ENCODE measurements at places on chromosomes 4 and X.

GRCh38 chr4:54495091-54495490 is 162.7 kb upstream of the KIT start:
- no peak for DNase-seq

DNA sequence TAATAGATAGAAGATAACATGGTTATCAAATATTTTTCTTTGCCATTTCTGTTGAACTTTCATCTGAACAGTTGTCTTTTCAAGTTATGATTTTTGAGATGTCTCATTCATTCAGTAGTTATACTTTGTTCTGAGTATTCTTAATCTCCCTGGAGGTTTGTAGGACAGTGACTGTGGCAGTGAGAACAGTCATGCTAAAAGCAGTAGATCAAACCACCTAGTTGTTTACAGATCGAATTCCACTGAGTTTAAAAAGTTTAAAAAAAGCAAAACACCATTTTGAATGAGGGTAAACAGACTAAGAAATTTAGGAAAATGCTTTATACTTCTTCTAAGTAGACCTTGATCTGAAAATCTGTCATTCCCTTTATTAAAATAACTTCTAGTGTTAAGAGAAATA is 107.2 kb downstream of the CEP135 start:
- DNase-seq, result no peak

DNA sequence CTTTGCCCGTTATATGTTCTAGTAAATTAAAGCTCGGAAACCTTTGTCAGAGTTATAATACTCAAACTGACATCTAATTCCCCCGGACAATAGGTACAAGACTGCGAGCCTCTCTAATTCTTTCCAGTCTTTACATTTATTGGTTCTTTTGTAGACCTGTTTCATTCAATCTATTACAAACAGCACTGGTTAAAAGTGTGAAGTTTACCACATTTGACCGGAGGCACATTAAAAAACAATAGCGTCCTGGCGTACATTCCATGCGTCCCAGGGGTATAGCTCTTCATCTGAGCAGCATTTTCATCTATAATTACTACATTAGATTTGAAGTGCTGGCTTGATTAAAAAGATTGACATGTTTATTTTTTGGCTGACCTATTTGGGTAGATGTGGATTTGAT is 49.9 kb upstream of the TENM3 start:
- no peak for DNase-seq

DNA sequence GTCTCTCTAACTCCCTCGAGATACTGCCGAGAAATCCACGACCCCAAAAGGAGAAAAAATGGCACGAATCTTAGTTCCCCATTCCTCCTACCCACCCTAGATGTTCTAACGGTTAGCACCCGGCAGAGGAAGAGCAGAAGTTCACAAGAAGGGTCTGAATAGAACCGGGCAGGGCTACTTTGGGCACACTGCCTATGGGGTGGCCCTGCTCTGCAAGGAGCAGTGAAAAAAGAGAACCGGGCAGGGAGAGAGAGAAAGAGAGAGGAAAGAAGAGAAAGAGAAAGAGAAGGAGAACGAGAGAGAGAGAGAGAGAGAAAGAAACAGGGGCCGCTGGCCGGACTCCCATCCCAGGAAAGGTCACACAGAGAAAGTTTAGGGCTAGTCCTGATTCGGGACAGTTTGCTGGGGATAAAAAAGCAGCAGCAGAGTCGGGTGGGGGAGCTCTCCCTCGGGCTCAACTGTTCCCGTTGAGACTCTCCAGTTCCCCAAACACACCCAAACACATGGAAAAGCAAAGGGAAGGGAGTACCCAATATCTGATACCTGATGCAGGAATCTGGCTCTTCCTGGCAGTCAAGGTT is 468 bp downstream of the GLA start:
- DNase-seq, result no peak

DNA sequence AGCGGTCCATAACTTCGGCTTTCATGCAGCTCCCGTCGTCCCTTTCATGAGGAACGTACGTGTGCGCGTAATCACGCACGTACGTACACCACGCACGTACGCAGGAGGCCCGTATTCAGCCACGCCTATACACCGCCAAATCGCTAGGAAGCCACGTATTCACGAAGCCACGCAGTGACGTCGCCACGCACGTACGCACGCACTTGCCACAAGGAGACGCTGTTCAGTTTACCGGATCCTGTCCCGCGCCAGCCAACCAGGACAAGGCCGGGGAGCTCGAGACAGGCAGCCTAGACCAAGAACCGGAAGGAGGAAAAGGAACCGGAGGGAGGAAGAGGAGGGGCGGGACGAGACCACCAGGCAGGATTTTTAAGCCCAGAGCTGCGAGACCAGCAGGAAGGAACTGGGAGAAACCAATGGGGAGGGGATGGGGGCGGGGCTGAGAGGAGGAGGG is at the start of gene EOLA2:
Gene EOLA2 (minus strand): TSS at position 65 of the 454 bp plus-strand sequence. CDS start 4,617 bp downstream, outside the sequence.
- peak; percentile 63 for DNase-seq

DNA sequence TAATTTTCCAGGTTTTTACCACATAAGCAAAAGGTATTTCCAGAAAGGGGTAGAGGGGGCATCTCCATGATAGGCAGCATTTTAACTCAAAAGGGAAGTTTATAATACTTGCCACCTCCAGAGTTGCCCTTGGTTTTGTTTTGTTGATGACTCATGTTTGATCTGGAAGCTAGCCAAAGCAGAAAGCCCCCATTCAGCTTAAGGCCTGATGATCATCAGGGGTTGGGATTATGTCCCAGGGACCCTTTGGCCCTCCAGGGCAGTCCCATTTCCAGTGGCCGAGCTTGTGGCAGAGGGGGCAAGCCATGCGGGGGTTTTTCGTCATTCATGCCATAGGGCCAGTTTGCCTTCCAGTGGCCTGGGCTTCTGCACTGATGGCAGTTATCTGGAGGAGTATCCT is 143.0 kb upstream of the PLAC1 start:
- DNase-seq, result no peak

- no peak for DNase-seq
These were observed 3.4 kb downstream of the ARX start for GRCh38 chrX:25012433-25012735.

DNA sequence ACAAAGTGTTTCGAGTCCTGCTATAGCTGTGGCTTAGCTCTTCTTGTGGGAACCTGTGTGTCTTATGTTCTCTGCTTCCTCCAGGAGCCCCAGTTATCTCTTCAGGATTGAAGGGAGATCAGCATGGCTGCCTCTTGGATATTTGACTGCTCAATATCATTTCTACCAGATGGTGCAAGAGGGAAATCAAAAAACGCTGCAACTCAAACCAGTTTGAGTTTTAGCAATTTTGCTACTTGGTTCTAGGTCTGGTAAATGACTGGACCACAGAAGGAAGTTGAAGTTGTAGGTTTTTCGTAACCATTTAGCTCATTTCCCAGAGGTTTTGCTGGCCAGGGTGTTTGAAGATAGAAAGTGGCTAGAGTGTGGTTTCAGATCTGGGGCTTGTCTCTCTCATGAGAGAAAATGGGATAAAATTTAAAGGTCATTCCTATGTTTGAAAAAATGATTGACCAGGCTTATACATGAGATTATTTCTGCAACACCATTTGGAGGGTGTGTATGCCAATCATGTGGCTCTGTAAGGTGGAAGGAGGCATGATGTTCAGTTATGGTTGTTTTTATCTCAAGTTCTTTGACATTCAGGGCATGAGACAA is 210.4 kb downstream of the SPRY1 start:
- no peak for DNase-seq

DNA sequence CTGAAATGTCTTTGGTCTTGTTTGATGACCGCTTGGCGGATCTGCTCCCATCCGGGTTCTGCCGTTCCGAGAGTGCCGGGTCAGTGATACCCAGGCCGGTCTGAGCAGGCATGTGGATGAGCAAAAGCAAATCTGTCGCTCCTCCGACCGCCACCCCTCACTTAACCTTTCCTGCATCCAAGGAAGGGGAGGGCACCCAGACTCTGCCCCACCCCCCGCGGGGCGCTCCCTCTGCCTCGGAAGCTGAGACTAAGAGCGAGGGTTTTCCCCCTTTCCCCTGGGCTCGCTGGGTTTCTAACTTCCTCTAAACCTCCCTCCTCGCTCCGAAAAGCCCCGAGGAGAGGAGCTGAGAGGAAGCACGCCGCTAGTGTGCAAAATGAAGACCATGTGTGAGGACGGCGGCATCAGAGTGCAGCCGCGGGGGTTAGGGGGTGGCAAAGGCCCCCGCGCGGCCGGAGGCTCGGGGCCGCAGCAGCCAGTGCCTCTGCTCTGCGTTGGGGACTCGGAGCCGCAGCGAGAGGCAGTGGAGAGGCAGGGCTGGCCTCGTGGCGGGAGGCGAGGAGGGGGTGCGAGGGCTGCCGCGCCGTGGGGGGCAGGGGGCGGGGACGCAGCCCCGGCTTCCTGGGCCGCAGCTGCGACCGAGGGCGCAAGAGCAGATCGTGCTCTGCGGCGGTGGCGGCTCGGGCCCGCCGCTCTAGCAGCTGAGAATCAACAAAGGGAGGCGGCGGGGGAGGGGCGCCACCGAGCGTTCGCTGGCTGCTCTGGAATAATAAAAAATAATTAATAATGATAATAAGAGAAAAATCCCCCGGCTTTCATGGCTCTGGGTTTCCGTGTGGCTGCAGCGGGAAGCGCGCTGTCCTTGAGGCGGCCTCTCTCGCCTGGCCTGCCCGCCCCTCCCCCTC is 55.8 kb upstream of the BCOR start:
- DNase-seq, result no peak

DNA sequence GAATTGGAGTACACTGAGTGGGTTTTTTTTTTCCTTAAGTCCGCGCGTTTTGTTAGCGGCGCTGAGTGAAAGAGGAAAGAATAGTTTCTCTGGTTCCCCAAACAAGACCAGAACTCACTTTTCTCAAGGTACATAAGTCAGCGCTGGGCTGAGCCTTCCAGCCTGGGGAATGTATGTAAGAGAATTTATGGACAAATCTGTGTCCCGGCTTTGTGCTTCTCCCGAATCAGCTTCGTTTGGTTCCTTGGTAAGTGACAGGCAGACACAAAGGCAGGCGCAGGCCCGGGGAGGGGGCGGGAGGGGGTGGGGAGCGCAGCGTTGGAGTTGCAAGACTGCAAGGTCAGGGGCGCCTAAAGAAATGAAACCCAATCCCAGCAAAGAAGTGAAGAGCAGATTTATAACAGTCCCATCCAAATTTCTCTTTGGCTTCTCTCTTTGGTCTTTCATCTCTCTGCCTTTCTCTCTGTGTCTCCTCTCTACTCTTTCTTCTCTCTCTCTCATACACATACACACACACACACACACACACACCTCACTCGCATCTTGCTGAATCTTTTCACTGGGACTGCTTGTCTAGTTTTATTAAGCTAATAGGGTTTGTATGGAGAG is 981 bp downstream of the TET2 start:
- DNase-seq, result peak; percentile 15

- DNase-seq, result no peak
These were observed 139.8 kb downstream of the NR3C2 start for GRCh38 chr4:148302416-148302815.

- no peak for DNase-seq
These were observed 357.7 kb upstream of the BOD1L1 start for GRCh38 chr4:13984991-13985800.

GRCh38 chr4:173301518-173302201 is 32.5 kb downstream of the HMGB2 start:
- no peak for DNase-seq

DNA sequence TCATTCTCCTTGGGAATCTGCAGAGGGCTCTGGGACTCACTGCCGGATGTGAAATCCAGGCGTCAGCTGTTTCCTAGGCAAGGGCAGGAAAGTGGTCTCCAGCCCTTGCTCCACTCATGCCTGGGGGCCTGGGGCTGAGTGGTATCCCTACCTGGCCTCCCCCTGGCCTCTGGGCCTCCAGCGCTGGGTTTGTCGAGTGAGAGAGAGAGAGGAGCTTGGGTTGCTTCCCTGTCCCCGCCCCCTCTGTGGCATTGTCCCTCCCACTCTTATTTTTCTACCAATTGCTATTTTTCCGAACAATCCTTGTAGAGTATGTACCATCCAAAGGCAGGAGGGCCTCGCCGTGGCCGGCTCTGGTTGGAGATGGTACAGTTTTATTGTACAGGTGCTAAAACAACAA is 53.1 kb downstream of the ELF4 start:
- DNase-seq, result no peak

GRCh38 chr4:89434364-89434988 is 126.9 kb upstream of the GPRIN3 start:
- DNase-seq, result peak; percentile 10

- DNase-seq, result no peak
These were observed 120.3 kb downstream of the BANK1 start for GRCh38 chr4:101910786-101911373.

DNA sequence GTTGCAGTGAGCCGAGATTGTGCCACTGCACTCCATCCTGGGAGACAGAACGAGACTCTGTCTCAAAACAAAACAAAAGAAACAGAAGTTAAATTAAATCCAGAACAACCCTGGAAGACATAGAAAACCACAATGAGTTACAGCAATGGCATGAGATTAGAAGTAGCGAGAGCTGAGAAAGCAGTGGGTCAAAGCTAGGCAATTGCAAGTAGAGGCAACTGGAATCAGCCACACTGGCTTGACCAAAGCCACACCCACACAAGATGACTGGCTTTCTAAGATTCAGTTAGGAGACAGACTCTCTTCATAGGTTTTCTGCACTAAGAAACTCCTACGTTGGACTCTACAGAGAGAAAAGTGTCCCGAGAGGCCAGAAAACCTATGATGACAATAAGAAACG is 443.0 kb downstream of the GPM6A start:
- DNase-seq, result no peak

- DNase-seq, result no peak
These were observed 93.6 kb downstream of the ATXN3L start for GRCh38 chrX:13226214-13226613.

- DNase-seq, result no peak
These were observed at the start of gene UGT2B11 for GRCh38 chr4:69214716-69215115. Gene UGT2B11 (minus strand): TSS chr4:69214748. CDS start chr4:69214722, 26 bp downstream.

- DNase-seq, result no peak
These were observed 39.0 kb upstream of the PDGFC start for GRCh38 chr4:157010630-157011029.

- DNase-seq, result no peak
These were observed 47.9 kb upstream of the RBPJ start for GRCh38 chr4:26272654-26273615.

DNA sequence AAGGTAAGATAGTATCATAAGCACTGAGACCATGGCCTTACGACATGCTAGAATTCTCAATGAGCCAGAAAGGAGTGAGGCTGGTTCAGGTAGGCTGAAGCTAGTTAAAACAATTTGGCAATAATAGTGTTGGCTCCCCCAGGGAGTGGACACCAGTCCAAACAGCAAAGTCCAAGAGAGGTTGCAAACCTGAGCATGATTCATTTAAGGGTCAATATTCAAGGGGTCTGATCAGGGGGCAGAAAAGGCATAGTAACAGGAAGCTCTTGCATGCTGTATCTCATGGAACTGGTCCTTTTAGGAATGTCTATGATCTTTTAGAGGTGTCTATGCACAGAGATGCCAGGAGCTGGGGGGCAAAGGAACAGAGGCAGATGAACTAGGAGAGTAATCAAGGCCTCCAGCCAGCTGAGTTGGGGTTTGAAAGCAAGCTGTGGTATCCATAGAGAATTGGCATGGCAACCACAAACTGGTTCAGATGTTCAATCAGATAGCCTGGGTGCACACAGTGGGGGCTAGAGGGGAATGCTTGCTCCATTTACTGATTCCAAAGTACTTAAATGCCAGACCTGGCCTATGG is 5.1 kb downstream of the GJB1 start:
- DNase-seq, result peak; percentile 56

GRCh38 chrX:100625985-100626491 is 10.6 kb downstream of the TSPAN6 start:
- no peak for DNase-seq

Data from HuH-7 (cell line).